ENCODE measurements at places on chromosomes 16 and 17. TPM values are rescaled to one million over a fixed set of nuclear protein-coding genes. Genes with fewer than 3 reads are reported as not detected.

DNA sequence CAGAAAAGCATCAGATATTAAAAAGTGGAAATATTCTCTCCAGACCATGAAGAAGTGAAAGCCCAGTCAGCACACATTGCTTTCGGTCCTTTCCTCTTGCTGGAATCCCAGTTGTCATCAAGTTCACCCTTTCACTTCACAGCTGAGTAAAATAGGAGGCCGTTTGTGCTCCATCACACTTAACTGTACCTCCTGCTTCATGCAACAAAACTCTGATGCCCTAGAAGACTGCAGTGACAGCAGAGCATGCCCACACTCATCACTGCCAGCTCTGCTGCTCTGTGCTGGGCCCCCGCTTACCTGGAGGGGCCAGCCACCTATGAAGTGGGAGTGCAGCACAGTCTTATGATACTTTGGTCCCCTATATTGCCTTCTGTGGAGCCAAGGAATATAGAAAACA is 62.5 kb downstream of the N4BP1 start:
- no peaks in the 10 kb centered on the region for H3K27me3 ChIP-seq
- no peak overlapping the region for H3K4me3 ChIP-seq
- H3K4me1 ChIP-seq = no peaks in the 10 kb centered on the region
- no peak for DNase-seq
- no peak overlapping the region for H3K27ac ChIP-seq

DNA sequence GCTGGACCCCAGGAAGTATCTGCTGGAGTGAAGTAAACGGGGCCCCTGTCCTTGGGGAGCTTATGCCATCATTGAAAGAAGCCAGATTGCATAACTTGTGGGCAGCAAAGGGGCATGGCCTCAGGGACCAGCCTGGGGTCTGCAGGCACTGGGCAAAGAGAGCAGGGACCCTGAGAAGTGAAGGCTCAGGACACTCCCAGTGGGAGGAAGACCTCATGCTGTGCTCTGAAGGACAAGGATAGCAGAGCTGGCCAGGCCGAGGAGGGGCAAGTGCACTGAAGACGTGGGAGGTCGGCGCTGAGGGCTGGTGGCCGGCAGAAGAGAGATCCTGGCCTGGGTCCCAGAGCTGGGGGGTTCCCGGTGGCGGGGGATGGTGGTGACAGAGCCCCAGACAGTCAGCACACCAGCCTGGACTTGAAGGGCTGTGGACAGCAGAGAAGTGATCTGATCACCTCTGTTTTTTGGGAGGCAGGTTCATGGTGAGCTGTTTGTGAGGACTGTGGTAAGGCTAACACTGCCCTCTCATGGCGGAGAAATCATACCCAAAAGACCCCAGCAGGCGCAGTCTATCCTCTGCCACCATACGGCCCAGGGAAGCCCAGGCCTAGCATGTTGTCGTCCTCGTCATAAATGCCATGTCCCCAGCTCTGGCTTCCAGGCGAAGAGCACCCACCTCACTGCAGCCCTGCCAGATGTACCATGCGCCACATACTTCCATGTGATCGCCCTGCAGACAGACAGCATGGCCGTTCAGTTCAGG is 7.1 kb upstream of the CNP start:
- H3K27ac ChIP-seq = no peak overlapping the region
- no peak for DNase-seq
- no peaks in the 10 kb centered on the region for H3K27me3 ChIP-seq
- no peak overlapping the region for H3K4me3 ChIP-seq
- no peaks in the 10 kb centered on the region for H3K4me1 ChIP-seq

DNA sequence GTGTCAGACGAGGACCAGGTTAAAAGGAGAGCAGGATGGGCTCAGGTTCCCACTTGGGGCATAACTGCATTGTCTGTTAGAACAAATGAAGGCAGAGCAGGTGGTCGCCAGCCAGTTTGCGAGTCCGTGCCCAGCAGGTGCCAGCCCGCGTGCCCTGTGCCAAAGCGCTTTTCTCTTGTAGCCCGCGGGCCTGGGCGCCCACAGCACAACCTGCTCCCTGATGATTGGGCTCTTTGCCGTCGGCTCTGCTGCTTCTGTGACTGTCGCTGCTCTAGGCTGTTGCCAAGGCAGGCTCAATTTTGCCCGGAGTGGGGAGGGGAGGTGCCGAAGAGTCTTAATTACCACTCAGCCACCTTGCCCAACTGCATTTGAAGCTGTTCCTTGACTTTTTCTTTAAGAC is 21.1 kb downstream of the KNOP1 start:
- no peaks in the 10 kb centered on the region for H3K27me3 ChIP-seq
- peaks cover 7% of the 10 kb centered on the region for H3K4me1 ChIP-seq
- no peaks in the 10 kb centered on the region for H3K36me3 ChIP-seq
- DNase-seq = no peak
- H3K4me3 ChIP-seq = no peak overlapping the region
- peak overlapping the region; percentile 82 for H3K27ac ChIP-seq

GRCh38 chr16:23700509-23700908 is 12.5 kb downstream of the ERN2 start:
- no peaks in the 10 kb centered on the region for H3K4me1 ChIP-seq
- no peak overlapping the region for H3K4me3 ChIP-seq
- H3K36me3 ChIP-seq = no peaks in the 10 kb centered on the region
- DNase-seq = no peak
- no peaks in the 10 kb centered on the region for H3K27me3 ChIP-seq
- H3K27ac ChIP-seq = no peak overlapping the region

GRCh38 chr17:59465949-59466307 is 99.5 kb upstream of the DHX40 start:
- no peak overlapping the region for H3K27ac ChIP-seq
- no peaks in the 10 kb centered on the region for H3K36me3 ChIP-seq
- no peaks in the 10 kb centered on the region for H3K4me1 ChIP-seq

GRCh38 chr16:414395-415169 is 10.9 kb upstream of the RAB11FIP3 start:
- H3K27ac ChIP-seq = no peak overlapping the region
- no peaks in the 10 kb centered on the region for H3K4me1 ChIP-seq
- H3K27me3 ChIP-seq = no peaks in the 10 kb centered on the region
- H3K36me3 ChIP-seq = no peaks in the 10 kb centered on the region
- no peak for DNase-seq
- no peak overlapping the region for H3K4me3 ChIP-seq

Gene HAGH
- total RNA-seq = 74.7 TPM

- H3K27ac ChIP-seq = no peak overlapping the region
- no peaks in the 10 kb centered on the region for H3K27me3 ChIP-seq
- no peak overlapping the region for H3K4me3 ChIP-seq
- DNase-seq = no peak
- no peaks in the 10 kb centered on the region for H3K4me1 ChIP-seq
- H3K36me3 ChIP-seq = no peaks in the 10 kb centered on the region
Observed at GRCh38 chr16:57255686-57256415, 10.8 kb downstream of the ARL2BP start.

Gene CD300LB
- 0.32 TPM for total RNA-seq

Gene CHST6
- 0.44 TPM for total RNA-seq

Gene CCL1
- total RNA-seq = not detected

DNA sequence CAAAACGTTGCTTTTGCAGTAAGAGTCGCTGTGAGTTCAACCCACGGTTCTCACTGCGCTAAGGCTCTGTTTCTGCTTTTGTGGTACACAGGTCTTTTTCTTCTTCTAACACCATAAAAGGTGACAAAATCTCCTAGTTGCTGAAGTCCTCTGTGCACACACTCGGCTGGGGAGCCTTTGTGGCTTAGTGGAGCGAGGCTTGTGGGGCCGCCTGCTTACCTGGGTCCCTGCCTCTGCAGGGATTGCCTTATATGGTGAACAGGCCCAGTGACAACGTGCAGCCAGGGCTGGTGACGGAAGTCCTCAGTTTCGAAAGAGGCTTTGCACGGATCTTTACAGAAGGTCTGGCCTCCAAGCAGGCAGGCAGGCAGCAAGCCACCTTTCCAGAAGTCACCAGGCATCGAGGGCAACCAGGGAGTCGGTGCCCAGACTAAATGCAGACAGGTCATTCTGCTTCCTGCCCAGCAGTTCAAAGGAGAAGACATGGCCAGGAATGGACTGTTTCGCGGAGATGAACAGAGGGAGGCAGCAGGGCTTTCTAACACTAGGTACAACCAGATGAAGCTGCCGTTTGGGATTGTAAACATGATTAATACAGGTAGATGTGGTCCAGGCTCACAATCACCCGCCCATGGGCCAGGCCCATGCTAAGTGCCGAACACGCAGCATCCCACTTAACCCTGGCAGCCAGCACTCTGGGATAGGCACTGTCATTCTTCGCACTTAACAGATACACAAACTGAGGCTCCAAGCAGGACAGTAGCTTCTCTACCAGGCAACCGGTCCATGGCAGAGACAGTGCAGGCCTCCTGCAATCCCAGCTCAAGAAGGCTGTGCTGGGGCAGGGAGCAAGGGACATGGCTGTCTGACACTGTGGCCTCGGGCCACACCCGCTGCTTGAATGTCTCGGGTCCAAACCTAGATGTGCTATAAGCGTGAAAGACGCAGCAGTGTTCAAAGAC is 10.7 kb upstream of the MEAK7 start:
- no peaks in the 10 kb centered on the region for H3K4me1 ChIP-seq
- H3K4me3 ChIP-seq = no peak overlapping the region
- peak; percentile 68 for DNase-seq
- peak overlapping the region; percentile 50 for H3K27ac ChIP-seq
- H3K27me3 ChIP-seq = no peaks in the 10 kb centered on the region

DNA sequence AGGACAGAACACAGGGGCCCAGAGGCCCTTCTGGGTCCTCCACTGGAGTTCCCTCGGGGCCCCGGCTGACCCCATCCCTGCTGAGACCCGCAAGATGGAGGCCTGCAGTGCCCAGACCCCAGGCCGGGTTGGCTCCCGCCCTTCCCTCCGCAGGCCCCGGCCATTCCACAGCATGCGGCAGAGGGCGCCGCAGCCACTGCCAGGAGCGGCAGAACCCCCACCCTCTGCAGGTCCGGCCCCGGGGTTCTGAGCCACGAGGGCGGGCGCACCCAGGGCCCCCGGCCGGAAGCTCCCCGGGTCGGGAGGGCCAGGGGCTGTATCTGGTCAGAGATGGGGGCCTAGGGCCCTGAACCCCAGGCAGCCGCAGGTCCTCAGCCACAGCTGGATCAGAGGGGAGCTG is 2.4 kb upstream of the PERCC1 start:
- peak overlapping the region; percentile 68 for H3K4me3 ChIP-seq
- H3K27me3 ChIP-seq = no peaks in the 10 kb centered on the region
- H3K36me3 ChIP-seq = no peaks in the 10 kb centered on the region
- no peaks in the 10 kb centered on the region for H3K4me1 ChIP-seq

GRCh38 chr16:48340054-48340453 is 45.2 kb downstream of the SIAH1 start:
- DNase-seq = no peak
- H3K4me1 ChIP-seq = no peaks in the 10 kb centered on the region
- no peaks in the 10 kb centered on the region for H3K27me3 ChIP-seq
- no peak overlapping the region for H3K27ac ChIP-seq

GRCh38 chr17:68462381-68463210 is 5.3 kb upstream of the WIPI1 start:
- H3K27ac ChIP-seq = no peak overlapping the region
- peak; percentile 52 for DNase-seq
- H3K36me3 ChIP-seq = no peaks in the 10 kb centered on the region

Gene CBLN1
- total RNA-seq = 0.44 TPM

DNA sequence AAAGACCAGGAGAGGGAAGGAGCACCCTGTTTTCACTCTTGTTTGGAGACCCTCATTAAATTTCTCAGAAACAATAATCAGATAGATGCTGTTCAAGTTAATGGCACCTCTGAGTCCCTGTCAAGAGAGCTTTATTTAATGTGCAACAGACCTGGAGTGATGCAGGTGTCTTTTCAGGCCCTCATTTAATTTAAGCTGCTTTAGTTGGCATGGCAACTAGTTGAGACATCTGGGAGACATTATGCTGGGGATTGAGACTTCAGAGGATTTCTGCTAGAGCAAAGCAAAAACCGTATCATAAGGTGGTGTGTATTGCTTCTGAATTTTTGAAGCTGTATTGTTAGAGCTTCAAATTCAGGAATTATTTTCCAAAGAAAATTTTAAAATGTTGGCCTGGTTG is 108.5 kb downstream of the NLK start:
- no peaks in the 10 kb centered on the region for H3K36me3 ChIP-seq
- DNase-seq = no peak
- no peak overlapping the region for H3K27ac ChIP-seq
- H3K4me1 ChIP-seq = no peaks in the 10 kb centered on the region
- H3K27me3 ChIP-seq = no peaks in the 10 kb centered on the region
- H3K4me3 ChIP-seq = no peak overlapping the region

Gene UTS2R
- 0.33 TPM for total RNA-seq

Gene KRTAP9-4
- total RNA-seq = not detected

GRCh38 chr17:65537845-65538674 is 23.4 kb downstream of the AXIN2 start:
- H3K4me3 ChIP-seq = no peak overlapping the region
- DNase-seq = no peak
- no peaks in the 10 kb centered on the region for H3K27me3 ChIP-seq
- H3K27ac ChIP-seq = no peak overlapping the region

Gene SHCBP1
- 0.96 TPM for total RNA-seq

DNA sequence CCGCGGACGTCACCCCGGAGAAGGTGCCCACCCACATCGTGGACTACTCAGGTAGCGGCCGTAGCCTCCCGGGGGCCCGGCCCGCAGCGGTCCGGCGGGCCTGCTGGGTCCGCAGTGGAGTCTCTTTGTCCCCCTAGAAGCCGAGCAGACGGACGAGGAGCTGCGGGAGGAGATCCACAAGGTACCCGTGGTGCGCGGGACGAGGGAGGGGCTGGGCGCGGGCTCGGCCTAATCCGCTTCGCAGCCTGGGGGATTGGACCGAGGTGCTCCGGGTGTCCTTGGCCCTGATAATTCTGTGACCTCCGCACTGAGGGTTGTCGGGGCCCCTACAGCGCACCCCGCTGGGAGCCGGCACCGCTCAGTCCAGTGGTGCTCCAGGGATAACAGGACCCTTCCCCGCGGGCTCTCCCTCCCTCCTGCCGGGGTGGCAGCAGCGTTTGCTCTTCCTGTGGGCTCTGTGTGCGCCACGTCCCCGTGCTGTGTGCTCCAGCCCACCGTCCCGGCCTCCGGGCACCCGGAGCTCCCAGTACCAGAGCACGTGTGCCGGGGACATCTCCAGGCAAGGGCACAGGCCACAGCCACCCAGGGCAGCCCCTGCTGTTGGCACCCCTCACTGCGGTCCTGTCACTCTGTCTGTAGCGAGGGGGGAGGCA is 713 bp downstream of the RHOT2 start:
- peaks cover 10% of the 10 kb centered on the region for H3K36me3 ChIP-seq
- no peak for DNase-seq
- peak overlapping the region; percentile 87 for H3K27ac ChIP-seq
- H3K4me1 ChIP-seq = peaks cover 5% of the 10 kb centered on the region
- H3K4me3 ChIP-seq = peak overlapping the region; percentile 90
- no peaks in the 10 kb centered on the region for H3K27me3 ChIP-seq

- no peak for DNase-seq
- H3K27me3 ChIP-seq = peaks cover 8% of the 10 kb centered on the region
- no peak overlapping the region for H3K27ac ChIP-seq
- no peak overlapping the region for H3K4me3 ChIP-seq
- H3K4me1 ChIP-seq = no peaks in the 10 kb centered on the region
Observed at GRCh38 chr16:13845232-13845631, 74.7 kb upstream of the ERCC4 start.

Gene ASGR1
- total RNA-seq = 1.0 TPM

All from breast epithelium (tissue), 4 donors.